Activated CD8-positive, alpha-beta memory T cell treated with anti-CD3 and anti-CD28 coated beads for 4 hours (primary cell): ENCODE measurements at places on chromosomes 3 and 15.

DNA sequence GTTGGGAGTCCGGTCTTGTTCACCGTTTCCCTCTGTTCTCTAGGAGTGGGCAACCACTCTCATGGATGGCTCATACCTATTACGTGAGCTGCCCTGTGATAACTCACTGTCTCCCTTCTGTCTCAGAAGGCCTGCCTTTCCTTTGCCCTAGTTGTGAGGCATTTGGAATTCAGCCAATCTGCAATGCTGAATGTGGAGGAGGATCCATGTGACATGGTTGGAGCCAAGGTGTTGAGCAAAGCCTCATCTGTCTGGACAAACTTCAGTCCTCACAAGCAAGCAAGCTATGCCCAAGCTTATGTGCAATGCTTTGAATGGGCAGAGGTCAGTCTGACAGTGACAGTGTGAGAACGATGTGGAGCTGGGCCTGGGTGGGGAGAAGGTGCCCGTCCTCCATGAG is 37.8 kb upstream of the ATP10A start:
- DNase-seq = no peak

DNA sequence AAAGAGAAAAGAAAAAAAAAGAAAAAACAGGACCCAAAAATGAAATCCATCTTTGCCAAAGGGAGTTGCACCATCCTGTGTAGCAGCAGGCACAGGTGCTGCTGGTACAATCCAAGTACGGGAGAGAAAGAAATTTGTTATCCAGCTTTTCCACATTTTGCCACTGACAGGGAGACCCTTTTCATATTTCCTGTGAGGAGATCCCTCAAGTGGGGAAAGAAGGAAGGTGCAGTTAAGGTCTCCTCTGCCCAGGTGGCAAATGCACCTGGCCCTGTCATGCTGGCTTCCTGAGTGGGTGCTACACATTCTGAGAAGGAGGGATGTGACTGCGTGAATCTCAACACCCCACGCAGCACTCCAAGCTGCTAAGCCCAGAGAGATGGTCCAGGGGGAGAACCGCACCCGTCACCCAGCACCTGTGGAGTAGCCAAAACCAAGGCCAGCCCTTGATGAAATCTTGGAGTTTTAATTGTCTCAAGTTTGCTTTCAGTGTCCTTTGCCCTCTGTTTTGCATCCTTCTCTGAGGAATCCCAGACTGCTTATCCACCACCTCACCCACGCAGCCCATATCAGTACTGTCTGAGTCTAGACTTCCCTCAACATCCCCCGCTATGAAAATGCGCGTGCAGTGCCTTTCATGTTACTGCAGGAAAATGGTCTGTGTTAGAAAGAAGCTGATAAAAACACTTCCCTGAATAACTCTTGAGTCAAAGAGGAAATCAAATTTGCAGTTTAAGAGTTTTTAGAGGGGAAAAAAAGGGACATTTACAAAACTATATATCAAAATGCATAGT is 141.9 kb upstream of the THBS1 start:
- DNase-seq = no peak

GRCh38 chr15:51971032-51971374 is 575 bp downstream of the LEO1 start:
- no peak for DNase-seq

- no peak for DNase-seq
These were observed 9.3 kb upstream of the HCN4 start for GRCh38 chr15:73378089-73378488.

- no peak for DNase-seq
These were observed 1108.3 kb downstream of the ROBO1 start for GRCh38 chr3:78659386-78659987.
